ENCODE measurements at places on chromosomes 7 and 10.

DNA sequence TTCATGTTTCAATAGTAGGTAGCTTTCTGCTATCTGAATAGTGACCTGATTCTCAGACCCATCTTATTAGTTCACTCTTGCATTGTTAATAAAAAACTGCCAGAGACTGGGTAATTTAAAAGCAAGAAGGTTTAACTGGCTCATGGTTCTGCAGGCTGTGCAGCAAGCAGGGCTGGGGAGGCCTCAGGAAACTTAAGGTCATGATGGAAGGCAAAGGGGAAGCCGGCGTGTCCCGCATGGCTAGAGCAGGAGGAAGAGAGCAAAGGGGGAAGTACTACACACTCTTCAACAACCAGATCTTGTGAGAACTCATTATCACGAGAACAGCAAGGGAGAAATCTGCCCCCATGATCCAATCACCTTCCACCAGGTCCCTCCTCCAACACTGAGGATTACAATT, 185.2 kb upstream of the PITRM1 start:
- DNase-seq: no peak

- no peak for DNase-seq
Measured at GRCh38 chr7:87797798-87798403, 78.3 kb downstream of the SLC25A40 start.

DNA sequence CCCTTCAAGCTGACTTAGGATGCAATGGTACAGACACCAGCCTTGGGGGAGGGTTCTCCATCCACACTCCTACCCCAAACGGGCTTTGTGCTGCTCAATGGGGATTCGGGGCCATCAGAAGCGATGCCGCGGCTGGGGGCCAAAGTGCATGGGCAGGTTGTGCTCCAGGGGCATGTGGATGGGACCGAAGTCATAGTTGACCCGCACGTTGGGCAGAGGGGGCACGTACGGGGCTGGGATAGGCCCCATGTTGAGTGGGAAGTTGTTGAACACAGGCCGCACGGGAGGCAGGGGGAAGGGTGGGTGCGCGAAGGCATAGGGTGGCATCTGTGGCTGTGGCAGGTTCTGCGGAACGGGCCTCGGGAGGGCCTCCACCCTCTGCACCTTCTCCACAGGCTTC, 158.7 kb downstream of the RNF216 start:
- no peak for DNase-seq

GRCh38 chr10:119189811-119190282, 11.2 kb upstream of the PRDX3 start:
- peak; percentile 13 for DNase-seq

- no peak for DNase-seq
Measured at GRCh38 chr7:83096065-83096580, 66.6 kb downstream of the PCLO start.

- no peak for DNase-seq
Measured at GRCh38 chr10:11260170-11260569, 242.5 kb downstream of the CELF2 start.

DNA sequence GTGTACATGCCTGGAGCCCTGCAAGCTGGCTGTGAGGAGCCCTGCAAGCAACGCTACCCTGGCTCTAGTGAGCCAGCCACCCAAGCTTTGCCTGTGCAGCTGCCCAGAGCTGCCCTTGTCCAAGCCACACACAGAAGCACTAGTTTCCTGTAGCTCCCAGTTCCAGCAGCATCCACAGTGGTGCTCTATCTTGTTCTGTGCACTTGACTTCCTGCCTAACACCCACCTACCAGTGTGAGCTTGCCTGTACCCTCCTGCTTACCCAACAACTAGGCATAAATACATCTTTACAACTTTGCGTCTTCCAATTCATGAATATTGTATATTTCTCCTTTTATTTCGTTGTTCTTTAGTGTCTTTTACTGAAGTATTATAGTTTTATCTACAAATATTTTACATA, 32.2 kb upstream of the ZNF518A start:
- no peak for DNase-seq

- no peak for DNase-seq
Measured at GRCh38 chr10:94029955-94030354, 36.2 kb downstream of the PLCE1 start.

DNA sequence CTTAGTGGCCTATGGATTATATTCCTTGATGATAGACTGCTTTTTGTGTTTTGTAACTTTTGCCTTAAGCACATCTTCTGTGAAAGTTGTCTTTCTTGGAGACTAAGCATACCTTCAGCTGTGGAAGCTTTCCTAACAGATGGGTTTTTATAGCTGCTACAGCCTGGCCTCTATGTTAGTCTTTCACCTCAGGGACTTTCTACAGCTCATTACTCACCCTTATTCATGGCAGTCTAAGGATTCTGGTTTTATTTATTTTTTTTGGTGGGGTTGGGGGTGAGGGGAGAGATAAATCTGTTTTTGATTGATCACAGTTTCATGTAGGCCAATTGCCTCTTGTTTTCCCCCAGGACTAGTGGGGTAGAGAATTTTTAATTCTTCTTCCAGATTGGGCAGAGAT, 219.9 kb downstream of the DKK1 start:
- DNase-seq: no peak

DNA sequence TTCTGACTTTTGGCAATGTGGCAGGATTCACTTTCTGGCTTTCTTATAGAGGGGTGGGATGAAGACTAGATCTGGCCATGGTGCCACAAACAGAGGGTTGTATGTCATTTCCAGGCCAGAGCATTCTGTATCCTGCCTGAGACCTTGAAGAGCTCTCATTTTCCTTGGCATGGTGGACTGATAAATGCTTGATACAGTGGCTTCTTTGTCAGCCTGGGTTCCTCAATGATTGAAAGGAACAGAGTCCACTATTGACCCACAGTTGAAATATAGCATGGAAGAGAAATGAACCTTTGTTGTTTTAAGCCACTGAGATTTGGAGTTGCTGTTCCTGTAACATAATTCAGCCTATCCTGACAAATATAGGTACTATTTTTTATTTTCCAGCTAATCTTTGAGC, 462.7 kb downstream of the SUGCT start:
- DNase-seq: no peak

DNA sequence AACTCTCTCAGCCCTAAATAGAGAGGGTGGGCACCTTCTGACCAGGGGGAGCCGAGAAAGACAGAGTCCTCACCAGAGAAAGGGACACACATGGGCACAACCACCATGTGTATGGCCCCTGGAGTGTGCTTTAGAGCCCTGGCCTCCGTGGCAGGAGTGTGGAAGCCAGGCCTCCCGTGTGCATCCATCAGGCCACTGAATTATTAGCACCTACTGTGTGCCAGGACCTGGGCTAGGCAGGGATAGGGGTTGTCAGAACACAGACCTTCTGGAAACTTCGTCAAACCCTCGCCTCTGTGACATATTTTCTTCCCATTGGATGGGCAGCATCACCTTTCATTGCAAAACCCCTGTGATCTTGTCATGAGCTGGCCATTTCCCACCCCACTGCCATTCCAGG, 78.5 kb downstream of the ZMIZ1 start:
- no peak for DNase-seq

DNA sequence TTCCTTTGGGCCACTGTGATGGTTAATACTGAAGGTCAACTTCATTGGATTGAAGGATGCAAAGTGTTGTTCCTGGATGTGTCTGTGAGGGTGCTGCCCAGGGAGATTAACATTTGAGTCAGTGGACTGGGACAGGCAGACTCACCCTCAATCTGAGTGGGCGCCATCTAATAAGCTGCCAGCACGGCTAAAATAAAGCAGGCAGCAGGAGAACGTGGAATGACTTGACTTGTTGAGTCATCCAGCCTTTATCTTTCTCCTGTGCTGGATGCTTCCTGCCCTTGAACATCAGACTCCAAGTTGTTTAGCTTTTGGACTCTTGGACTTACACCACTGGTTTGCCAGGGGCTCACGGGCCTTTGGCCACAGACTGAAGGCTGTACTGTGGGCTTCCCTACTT, 1046.9 kb downstream of the TYW1 start:
- no peak for DNase-seq

DNA sequence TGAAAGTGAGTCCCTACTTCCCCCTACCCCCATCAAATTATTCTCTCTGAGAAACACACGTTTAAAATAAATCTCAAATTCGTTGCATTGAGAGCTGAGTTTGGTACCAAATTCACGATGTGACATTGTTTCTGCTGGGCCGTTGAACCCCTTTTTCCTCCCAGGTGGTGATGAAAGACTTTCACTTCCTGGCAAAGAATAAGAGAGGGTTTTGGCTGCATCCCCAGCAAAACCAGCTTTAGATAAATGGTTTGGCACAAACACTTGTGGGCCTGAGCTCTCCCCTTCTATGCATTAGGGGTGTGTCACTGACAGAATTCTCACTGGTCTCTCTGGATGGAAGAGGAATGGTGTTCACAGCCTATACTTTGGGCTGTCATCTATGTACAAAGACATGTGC, 8.8 kb upstream of the DNTT start:
- no peak for DNase-seq

GRCh38 chr7:148547951-148548350, 42.6 kb upstream of the C7orf33 start:
- no peak for DNase-seq

DNA sequence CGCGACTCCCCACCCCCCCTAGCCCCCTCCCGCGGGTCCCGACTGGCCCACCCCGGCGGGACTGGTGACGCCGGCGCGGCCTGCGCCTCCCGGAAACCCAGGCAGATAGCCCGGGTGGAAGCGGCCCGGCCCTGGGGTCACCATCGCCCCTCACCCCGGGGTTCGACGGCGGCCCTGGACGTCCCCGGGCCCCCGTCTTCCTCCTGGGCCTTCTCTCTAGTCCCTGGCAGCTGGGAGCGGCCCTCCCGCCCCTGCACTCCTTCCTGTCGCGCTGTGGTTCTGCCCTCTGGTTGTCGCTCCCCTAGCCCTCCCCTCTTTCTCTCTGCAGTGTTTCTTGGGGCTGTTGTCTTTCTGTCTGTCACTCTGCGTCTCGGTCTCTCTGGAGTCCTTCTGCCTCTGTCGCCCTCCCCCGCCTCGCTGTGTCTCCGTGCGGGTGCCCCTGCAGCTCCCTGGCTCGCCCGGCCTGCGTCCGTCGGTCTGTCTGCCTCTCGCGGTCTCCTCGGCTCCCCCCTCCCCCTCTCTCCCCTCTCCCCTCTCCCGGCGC, 90.5 kb upstream of the PAX2 start:
- DNase-seq: peak; percentile 16

DNA sequence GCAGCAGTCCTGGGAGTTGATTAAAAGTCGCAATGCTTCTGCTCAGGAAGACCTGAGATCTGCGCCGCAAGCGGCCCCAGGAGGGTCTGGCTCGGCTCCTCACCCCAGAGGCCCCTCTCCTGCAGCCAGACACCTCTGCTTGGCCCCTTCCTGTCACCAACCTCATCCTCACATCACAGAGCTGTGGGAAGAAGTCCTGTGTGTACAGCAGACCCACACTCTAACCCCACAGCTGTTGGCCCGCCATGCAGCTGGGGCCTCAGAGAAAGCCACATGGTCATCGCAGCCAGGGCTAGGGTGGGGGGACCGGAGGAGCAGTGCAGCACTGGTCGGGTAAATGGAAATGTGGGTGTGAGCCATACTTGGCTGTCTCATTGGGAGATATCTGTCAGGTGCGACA, 97.7 kb downstream of the RGS10 start:
- no peak for DNase-seq

DNA sequence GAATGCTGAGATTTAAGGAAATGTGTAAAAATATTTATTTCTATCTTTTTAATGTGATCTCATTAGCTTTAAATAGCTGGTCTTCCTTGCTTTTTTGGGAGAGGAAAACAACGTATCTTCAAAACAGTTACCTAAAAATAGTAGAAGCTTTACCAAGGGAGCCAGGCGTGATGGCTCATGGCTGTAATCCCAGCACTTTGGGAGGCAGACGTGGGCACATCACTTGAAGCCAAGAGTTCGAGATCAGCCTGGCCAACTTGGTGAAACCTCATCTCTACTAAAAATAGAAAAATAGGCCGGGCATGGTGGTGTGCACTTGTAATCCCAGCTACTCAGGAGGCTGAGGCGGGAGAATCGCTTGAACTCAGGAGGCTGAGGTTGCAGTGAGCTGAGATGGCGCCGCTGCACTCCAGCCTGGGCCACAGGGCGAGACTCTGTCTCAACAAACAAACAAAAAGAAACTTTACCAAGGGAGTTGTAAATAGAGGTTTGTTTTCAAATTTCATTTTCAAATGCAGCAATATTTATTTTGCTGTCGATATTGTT, 48.4 kb upstream of the ITGB1 start:
- no peak for DNase-seq

- no peak for DNase-seq
Measured at GRCh38 chr7:27117887-27118491, 12.6 kb downstream of the HOXA4 start.

DNA sequence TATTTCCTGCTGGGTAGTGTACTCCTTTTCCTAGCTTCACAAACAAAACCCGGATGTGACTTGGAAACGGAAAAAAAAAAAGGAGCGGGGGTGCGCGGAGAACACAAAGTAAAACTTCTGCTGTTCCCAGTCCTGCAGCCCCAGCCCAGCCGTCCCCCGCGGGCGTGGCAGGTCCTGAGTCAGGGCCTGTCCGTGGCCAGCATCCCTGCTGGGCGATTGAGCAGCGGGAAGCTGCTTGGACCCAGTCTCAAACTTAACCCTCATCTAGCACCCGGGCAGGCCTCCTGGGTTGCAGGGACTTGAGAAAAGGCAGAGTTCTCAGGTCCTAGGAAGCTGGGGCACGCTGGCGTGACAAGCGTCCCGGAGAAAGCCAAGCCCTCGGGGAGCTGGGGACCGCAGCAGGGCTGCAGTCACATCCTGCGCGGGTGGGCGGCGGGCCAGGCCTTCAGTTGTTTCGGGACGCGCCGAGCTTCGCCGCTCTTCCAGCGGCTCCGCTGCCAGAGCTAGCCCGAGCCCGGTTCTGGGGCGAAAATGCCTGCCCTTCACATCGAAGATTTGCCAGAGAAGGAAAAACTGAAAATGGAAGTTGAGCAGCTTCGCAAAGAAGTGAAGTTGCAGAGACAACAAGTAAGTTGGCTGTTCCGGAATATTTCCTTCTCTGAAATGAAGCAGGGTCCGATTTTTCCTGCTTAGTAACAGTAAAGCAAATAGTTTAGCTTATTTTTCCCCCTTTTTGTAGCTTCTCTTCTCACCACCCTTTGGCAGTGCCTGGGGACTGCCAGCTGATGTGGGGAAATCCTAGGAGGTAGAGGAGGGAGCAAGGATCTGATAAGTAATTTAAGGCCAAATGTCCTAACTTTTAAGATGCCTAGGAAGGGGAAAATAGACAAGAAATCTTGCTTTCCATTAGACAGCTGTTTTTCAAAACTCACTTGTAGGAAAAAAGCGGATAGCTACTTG, at the start of gene GNG11:
TSS of gene GNG11 (plus strand) at position 129 of the 960 bp plus-strand sequence. CDS start at position 532, 403 bp downstream.
- peak; percentile 44 for DNase-seq

- DNase-seq: no peak
Measured at GRCh38 chr7:49483142-49483541, 290.3 kb upstream of the VWC2 start.

- no peak for DNase-seq
Measured at GRCh38 chr7:8056439-8056838, 87.8 kb downstream of the GLCCI1 start.

- no peak for DNase-seq
Measured at GRCh38 chr7:95508780-95509179, 23.0 kb downstream of the ASB4 start.

- DNase-seq: no peak
Measured at GRCh38 chr10:35359056-35359455, 22.7 kb downstream of the CCNY start.

Data from activated naive CD8-positive, alpha-beta T cell treated with anti-CD3 and anti-CD28 coated beads for 36 hours (primary cell).